ENCODE measurements at places on chromosomes 5 and 9.

- DNase-seq = no peak
These were observed 6.4 kb downstream of the THBS4 start for GRCh38 chr5:80041527-80041926.

DNA sequence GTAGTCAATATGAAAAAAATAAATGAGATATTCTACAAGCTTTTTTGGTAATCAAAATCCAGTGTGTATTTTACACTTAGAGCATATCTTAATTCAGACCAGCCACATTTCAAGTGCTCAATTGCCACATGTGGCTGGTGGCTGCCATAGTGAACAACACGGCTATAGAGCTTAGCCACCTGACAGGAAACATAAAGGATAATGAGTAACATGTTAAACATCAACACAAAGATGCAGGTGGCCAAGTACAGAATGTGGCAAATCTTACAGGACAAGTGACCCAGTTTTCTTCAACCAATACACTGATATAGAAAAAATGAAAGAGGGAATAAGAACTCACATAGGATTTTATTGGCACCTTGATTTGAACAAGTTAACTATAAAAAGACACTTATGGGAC is 61.4 kb downstream of the KIF24 start:
- no peak for DNase-seq

DNA sequence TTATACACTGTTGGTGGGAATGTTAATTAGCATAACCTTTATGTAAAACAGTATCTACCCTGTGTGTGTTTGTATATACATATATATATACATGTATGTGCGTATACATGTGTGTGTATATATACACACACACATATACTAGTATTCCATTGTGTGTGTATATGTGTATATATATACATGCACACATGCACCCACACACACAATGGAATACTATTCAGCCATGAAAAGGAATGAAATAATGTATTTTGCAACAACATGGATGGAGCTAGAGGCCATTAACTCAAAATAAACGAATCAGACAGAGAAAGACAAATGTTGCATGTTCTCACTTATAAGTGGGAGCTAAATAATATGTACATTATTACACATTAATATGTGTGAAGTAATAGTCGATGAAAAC is 17.6 kb upstream of the SAP30L start:
- DNase-seq = no peak

- DNase-seq = no peak
These were observed 501.0 kb upstream of the EDIL3 start for GRCh38 chr5:84885485-84886258.

GRCh38 chr5:94422812-94423211 is 195.6 kb downstream of the KIAA0825 start:
- no peak for DNase-seq

DNA sequence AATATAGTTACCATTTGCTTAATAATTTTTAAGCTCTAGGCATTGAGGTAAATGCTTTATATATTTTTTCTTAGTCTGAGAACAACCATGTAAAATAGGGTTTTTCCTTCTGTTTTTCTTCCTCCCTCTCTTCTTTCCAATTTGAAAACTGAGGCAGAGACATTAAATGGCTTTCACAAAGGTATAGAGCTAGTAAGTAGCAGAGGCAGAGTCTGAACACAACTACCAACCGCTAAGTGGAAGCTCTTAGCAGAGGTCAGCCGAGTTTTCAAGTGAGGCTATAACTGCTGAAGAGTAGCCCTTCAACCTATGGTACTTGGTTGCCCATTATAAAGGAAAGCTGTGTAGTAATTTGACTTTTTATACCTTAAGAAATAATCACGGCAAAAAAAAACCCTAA is 187.1 kb downstream of the MEF2C start:
- no peak for DNase-seq

DNA sequence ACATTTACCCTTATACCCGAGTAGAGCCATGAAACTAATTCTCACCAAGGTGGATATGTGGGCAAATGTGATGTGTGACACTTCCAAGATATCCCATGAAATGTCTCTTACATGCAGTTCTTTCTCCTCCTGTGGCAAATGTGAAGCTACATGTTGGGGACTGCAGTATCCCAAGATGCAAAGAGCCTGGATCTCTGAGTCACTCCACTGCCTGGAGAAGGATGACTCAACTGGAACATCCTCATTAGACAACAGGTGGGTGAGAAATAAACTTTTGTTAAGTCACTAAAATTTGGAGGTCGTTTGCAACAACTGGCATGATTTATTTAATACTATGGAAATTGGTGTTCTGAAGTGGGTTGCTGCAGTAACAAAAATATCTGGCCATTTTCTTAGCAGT is 36.5 kb upstream of the TENT4A start:
- no peak for DNase-seq

DNA sequence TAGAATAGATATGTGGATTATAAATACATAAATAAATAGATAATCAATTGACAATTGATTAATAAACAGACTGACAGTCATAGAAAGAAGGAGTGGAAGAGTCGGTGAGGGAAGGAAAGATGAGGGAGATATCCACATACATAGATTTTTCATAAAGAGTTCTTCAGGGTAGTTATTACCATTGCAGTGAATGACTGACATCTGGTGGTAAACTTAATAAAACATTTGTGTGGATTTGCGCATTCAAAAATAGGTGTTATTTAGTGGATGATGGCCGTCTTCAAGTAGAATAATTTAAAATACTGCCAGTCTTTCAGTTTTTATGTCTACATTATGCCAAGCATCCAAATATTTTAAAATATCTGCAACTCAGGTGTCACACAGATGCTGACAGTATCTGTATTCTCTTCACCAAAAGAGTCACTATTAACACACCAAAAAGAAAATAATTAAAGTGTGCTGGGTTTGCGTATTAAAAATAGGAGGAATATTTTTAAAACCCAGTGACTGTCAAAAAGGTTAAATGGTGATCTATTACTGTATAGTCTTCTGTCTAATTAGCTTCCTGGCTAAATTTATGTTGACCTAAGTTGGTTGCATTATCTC is 78.8 kb downstream of the GIN1 start:
- DNase-seq = no peak

GRCh38 chr9:134917431-134918373 is at the start of gene FCN1:
Gene FCN1 (minus strand): TSS chr9:134917912. CDS start chr9:134917871, 41 bp downstream.
- DNase-seq = no peak

DNA sequence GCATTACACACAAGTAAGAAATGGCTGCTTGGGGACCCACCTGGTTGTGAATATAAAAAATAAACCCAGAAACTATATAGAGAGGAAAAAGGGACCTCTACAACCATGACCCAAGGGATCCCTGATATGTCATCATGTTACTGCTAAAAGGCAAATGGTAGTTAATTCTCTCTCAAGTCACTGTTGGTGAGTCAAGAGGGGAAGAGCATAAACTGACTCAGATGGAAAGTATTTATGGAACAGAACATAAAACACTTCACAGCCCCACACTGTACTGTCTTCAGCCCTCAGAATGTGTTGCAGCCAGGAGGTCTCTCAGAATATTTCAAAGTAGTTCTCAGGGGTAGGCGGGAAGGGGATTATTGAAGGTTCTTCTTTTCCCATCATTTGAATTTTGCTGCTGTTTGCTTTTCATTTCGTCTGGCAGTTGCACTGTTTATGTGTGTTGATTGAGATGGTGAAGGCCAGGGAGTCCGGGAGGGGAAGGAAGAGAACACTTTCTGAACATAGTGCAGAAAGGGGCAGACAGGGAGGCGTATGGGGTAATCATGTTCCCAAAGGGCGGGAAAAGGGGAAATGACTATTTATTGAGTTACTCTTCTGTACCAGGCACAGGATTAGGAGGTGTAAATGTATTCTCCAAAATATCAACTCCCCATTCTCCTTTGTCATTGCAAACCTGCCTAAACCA is 85.5 kb downstream of the TEK start:
- DNase-seq = no peak

DNA sequence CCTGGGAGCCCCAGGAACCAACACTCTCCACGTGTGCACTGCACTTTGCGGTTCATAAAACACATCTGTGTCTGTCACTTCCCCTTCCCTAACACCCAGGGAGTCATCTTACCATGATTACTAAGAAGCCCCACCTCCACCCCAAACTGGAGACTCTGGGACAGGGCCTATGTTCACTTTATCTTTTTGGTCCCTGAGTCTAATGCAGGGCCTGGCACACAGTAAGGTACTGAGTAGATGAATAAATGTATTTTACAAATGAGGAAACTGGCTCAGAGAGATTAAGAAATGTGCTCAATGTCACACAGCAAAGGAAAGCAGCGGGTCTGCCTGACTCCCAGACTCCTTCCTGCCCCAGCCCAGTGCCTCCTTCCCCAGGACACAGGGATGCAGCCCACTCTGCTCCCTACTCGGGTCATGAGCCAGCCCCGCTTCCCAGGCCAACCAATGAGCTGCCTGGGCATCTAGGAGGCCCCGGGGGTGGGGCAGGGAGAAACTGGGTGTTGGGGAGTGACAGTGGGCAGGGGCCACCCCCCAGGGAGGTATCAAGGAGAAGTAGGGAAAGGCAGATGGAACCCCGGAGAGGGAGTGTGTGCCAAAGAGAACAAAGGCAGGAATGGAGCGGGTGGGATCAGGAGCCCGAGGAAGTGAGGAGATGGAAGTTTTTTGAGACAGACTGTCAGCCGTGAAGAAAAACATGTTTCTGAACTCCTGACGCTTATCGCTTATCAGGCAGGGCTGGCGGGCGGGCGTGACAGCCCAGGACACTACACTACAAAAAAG is 30.5 kb downstream of the SHB start:
- DNase-seq = no peak

DNA sequence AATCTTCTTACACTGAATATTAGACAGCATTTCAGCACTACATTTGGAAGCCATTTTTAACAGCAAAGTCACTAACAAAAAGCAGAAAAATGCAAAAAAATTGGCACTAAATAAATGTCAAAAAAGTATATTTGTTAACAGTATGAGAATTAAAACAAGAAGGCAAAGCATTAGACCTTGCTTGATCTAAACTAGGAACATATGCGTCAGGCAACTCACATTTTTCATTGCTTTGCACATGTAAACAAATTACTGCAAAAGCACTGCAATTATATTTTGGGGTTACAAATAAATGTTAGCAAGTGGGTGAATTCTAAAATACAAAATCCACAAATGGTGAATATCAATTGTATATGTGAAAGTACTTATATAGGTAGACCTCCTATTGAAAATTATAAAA is 49.0 kb upstream of the RAPGEF6 start:
- DNase-seq = no peak

DNA sequence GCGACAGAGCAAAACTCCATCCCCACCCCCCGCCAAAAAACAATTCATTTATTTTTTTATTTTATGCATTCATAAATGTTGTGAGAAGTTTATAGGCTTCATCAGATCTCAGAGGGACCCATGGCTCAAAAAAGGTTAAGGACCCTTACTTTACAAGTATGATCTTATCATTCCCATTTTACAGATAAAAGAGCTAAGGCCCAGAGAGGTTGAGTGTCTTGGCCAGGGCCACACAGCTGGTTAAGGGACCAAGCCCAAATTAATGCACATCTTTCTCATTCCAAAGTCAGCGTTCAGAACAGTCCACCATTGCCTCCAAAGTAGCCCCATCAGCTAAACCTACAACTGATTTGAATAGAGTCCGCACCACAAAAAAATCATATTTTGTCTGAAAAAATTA is 67.8 kb downstream of the PPARGC1B start:
- DNase-seq = no peak

GRCh38 chr9:113361304-113362018 is 12.1 kb downstream of the BSPRY start:
- DNase-seq = no peak

- DNase-seq = no peak
These were observed 10.6 kb downstream of the SCGB3A1 start for GRCh38 chr5:180580681-180581080.

DNA sequence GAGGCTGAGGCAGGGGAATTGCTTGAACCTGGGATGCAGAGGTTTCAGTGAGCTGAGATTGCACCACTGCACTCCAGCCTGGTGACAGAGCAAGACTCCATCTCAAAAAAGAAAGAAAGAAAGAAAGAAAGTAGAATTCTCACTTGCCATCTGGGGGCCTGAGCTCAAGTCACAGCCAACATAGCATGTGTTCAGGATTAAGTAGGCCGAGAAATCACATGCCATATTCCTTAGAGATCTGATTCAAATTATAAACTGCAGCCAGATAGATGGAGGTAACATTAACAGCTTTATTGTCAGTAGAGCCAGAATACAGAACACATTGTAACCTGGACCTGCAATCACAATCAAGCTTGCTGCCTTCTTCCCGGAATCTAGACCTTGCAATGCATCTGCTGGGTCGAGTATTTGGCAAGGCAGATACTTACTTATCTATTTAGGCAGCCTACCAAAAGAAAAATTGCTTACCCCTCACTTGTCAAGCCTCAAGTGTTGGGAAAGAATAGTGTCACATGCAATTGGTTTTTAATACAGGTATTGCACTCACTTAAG is 173.7 kb downstream of the CPLANE1 start:
- DNase-seq = no peak

GRCh38 chr5:6868575-6869215 is 155.5 kb downstream of the TENT4A start:
- no peak for DNase-seq

DNA sequence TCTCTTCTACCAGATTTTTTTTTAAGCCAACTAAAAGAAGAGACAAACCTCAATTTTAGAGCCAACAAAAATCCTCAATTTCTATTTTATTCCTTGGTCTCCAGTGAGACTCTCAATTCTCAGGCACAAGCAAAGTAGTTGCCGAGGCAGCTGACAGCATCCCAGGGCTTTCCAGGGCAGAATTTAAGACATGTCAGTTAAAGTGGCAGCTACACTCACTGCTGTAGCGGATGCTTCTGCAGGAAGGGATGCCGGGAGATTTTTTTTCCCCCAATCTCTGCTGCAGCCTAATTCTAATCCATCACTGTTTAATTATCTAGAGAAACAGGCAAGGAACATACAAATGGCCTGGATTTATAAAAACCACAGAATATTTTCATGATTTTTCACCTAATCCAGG is 57.0 kb downstream of the TTC39B start:
- no peak for DNase-seq

DNA sequence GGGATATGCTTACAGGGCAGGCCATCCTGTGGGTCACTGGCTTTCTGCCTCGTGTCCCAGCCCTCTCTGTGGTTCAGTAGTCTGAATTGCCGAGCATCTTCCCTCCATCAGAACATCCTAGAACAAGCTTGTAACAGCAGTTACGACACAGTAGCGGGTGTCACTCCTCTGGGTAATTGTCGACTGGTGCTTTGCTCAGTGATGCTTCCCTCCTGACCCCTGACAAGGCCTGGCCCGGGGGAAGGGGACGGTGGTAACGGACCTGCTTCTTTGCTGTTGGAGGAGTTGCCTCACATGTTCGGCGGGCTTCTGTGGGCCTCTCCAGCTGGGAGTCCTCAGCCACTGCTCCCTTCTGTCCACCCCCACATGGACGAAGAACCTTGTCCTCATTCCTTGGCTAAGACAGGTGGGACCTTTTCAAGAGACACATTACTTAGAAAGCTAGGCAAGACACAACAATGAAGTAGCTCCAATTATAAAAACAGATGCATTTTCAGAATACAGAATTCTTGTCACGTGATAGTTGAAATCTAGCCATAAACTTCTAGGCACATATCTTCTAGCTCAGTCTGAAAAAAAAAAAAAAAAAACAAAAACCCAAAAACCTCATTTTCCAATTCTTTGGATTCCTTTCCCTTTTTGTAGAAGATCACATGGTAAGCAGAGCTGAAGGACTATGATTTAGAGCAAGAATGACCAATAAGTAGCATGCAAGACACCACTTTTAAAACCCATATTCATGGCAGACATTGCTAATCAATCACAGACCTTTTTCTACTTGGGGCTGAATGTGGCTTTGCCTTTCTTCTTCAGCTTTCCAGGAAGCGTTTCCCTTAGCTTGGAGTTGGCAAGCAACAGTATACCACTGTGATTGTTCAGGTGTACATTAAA is 25.0 kb downstream of the HMCN2 start:
- no peak for DNase-seq

- DNase-seq = no peak
These were observed 7.0 kb downstream of the UBE2QL1 start for GRCh38 chr5:6455571-6456200.
